ENCODE measurements at places on chromosomes 11 and 22.

DNA sequence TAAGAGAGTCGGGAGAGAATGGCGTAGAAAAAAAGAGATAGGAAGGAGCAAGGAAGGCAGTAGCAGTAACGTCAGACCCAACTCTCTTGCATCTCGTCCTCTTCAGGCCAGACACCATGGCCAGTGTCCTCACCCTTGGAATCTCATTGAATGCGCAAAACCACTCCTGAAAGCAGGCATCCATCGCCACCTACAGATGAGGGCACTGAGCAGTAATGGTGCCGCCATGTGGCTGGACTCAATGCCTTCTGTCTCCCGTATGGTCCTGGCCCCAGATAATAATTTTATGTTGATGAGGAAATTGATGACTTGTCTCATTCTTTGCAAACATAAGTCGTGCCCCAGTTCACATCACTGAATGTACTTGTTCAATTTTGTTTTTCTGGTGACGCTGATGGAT lies 17.8 kb upstream of the ALX4 start:
- DNase-seq, result no peak

- DNase-seq, result no peak
These were observed 17.3 kb upstream of the DGCR8 start for GRCh38 chr22:20062766-20063083.

DNA sequence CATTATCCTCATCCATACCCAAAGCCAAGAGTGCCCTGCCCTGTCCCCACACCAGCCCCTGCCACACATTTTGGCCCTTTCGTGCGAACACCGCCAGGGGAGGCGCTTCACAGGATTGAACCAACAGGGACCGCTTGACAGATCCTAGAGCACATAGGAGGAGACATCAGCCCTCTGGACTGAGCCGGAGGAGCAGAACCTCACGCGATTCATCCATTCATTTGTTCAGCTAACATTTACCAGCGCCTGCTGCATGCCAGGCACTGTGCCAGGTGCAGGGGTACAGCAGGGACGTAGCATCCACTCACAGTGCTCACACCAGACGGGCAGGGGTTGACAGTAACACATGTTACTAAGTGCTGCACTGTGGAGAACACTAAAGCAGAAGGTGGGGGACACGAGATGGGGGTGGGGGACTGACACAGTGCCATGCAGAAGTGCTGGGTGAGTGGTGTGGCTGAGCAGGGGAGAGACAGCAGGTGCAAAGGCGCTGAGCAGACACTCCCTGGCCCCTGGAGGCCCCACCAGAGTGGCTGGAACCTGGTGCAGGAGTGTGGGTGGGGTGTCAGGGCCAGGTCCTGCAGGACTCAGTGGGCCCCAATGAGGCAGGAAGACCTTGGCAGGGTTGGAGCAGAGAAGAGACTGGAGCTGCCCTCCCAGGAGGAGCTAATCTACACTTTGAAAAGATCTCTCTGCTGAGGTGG lies 3.4 kb downstream of the GNAZ start:
- no peak for DNase-seq

- no peak for DNase-seq
These were observed 122.1 kb downstream of the FCHSD2 start for GRCh38 chr11:73019996-73020395.

GRCh38 chr11:60761436-60762190 lies 4.9 kb downstream of the MS4A15 start:
- no peak for DNase-seq

DNA sequence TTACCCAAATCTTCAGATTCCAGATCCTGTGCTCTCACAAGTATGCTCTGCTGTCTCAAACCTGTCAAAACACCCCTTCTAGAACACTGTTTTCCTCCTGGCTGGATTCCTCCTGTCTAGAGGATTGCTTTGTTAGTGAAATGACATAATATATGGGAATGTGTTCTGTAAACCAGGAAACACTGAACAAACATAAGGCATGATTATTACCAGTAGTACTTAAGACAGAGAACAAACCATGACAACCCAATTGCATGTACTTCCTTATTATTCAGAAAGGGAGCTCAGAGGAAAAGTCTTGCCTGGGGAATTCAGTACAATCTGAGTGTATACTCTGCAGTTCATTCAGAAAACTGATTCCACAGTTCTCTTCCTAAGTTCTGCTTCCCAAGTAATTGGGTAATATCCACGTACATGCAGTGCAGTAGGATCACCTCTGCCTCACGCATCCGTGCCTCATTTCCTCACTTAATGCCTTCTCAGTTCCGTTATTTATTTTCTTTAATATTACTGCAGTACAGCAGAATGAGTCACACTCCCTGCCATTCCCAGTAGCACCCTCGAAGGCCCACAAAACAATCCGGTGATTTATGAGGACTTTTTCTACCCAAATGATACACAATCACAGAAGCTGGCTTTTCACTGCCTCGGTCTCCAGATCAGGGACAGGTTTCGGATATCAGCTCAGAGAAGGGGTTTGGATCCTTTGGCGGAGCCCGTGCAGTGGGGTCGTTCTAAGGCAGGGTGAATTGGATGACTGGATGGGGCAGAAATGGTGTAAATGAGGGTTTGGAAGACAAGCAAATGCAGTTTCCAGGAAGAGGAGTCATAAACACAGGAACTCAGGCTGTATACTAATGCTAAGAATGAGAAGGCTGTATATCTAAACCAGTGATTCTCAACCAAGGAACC lies 896.9 kb downstream of the KCNA4 start:
- DNase-seq, result no peak

GRCh38 chr11:134074346-134074745 lies 5.5 kb downstream of the JAM3 start:
- DNase-seq, result no peak

DNA sequence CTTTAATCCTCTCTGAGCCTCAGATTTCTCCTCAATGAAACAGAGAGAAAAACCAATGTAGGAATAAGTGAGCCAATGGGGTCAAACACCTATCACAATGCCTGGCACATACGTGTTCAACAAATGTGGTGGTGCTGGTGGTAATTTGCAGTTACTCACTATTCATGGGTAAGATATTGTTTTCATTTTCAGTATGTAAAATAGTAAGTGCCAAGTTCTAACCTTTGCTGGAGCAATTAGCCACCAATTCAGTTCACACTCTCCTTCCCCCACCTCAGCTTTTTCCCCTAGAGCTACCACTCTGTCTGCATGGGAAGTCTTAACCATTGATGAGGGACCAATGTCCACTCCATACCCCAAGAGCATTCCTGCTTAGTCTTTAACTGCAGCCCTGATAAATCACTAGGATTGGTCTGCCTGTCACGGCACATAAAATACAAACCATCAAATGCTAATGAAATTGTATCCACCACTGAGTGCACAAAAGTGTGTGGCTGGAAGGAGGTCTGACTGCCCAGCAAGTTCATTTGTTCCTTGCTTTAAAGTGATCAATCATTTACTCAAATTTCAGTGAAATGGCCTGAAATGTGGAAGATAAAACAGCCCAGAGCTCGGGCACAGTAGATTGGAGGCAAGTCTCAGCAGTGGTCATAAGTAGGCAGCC lies 187.4 kb upstream of the API5 start:
- no peak for DNase-seq

GRCh38 chr11:15674756-15675155 lies 560.0 kb downstream of the INSC start:
- DNase-seq, result no peak

GRCh38 chr22:21858025-21858764 lies 9.2 kb downstream of the MAPK1 start:
- peak; percentile 9 for DNase-seq

DNA sequence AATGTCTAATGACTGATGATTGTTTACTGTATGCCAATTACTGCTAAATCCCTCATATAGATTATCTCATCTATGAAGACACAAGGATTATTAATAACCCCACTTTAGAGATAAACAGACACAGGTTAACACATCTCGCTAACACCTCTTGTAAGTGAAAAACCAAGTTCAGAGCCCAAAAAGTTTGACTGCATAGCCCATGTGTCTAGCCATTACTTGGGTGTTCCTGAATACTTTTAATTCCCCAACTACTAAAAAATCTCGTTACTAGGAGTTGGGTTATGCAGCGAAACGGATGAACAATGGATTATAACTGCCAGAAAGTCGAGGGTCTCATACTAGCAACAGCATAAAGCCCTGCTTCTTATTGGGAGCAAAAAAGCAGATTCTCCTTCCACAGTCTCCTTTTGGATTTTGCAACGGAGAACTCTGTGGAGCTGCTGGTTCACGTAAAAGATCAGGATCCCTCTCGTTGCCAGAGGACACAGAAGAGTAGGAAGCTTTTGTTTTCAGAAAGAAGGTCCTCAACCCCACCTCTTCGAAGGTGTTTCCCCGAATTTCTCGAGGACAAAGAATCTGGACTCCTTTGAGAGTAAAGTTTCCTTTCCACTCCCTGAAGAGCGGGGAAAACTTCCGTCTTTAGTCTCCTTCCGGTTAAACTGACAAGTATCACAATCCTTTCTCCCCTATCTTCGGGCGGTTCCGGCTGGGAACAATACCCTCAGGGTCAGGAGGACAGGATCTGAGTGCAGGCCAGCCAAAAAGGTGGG lies 979 bp downstream of the ZBED5 start:
- DNase-seq, result no peak

GRCh38 chr11:127733552-127733951 lies 733.0 kb upstream of the KIRREL3 start:
- DNase-seq, result no peak

GRCh38 chr11:112318184-112318591 lies 57.5 kb upstream of the PLET1 start:
- DNase-seq, result no peak

DNA sequence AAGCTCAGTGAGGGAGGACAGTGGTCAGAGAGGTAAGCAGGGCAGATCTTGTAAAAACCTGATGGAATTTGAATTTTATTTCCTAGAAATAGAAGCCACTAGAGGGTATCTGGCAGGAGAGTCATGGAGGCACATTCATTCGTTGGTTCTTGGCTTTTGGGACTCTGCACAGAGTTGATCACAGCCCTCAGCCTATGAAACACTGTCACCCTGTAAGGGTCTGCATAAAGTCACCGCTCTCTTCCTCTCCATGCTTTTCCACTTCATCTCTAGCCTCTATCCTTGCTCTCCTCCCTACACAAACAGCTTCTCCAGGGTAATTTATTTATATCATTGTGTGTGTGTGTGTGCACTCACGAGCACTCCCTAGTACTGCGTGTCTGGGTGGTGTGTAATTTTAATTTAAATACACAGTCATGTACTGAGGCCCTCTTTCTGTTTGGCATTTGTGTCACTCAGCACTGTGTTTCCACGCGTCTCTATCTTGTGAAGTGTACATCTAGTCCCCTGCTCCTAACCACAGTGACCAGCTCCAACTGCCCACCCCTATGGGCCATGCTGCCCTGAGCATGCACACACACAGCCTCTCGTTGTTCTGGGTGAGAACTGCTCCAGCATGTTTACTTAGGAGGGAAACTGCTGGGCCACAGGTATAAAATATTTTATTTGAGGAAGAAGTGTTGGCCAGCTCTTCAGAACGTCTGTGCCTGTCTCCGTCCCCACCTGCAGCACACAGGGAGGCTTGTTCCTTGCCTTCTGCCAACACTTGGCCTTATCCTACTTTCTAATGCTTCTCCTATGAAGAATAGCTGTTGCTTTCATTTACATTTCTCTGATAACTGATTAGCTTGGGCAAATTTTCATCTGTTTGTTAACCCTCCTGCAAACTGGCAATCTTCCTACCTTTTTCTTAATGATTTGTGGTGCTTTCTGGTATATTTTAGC lies 4.5 kb downstream of the KCNQ1OT1 start:
- no peak for DNase-seq

GRCh38 chr22:42769574-42770447 lies 49.1 kb upstream of the A4GALT start:
- DNase-seq, result no peak

DNA sequence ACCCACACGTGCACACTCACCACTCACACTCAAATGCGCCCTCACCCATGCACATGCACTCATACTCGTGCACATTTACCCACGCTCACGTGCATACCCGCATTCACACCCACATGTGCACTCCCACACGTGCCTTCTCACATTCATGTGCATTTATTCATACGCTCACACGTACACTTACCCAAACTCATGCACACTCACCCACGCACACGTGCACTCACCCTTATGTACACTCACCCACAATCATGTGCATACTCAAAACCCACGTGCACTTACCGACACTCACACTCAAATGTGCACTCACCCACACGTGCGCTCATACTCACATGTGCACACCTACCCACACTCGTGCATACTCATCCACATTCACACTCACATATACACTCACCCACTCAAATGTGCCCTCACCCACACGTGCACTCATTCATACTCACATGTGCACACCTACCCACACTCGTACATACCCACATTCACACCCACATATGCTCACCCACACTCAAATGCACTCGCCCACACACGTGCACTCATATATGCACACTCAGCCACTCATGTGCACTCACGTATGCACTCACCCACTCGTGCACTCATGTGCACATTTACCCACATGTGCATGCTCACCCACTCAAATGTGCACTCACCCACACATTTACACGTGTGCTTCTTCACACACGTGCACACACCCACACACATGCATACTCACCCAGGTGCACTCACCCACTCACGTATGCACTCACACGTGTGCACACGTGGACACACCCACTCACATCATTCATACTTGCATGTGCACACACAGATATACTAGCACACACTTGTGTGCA lies 84.4 kb downstream of the TRMU start:
- DNase-seq, result no peak

GRCh38 chr11:115226556-115226955 lies 277.7 kb downstream of the CADM1 start:
- DNase-seq, result no peak

- DNase-seq, result no peak
These were observed 42.7 kb downstream of the WEE1 start for GRCh38 chr11:9616042-9616675.

DNA sequence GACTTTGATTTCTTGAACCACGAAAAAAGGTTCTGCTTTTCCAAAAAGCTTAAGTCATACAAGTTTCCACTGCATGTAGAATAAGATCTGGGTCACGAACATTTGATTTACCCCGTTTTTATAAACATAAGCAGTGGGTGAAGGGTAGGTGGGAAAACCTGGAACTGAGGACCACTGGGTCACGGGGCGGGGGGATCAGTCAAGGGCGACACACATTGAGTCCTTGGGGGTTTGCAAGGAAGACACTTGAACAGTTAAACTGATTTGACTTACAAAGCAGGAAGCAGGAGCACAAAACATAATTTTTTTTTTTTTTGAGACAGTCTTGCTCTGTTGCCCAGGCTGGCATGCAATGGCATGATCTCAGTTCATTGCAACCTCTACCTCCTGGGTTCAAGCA lies 10.9 kb downstream of the FADS3 start:
- no peak for DNase-seq

GRCh38 chr22:48941903-48942575 lies 885.6 kb downstream of the BRD1 start:
- DNase-seq, result no peak

DNA sequence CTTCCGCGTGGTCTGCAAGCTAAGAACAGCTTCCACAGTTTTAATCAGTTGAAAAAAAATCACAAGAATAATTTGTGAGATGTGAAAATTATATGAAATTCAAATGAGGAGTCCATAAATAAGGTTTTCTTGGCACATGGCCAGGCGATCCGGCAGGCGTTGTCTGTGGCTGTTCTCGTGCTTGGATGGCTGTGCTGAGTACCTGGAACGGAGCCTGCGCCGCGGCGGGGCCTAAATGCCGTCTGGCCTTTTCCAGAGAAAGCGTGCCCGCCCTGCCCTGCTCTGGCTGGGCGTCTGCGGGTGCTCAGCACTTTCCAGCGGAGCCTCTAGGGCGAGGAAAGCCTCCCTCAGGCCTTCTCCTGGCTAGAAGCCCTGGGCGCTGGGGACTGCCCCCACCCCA lies 41.8 kb downstream of the OSBPL5 start:
- no peak for DNase-seq

All from CD4-positive, alpha-beta T cell treated with Interleukin-17A for 4 hours (primary cell).